ENCODE measurements at places on chromosomes 5 and 9.

- H3K4me3 ChIP-seq = no peak overlapping the region
- no peaks in the 10 kb centered on the region for H3K27me3 ChIP-seq
- H3K36me3 ChIP-seq = no peaks in the 10 kb centered on the region
- no peaks in the 10 kb centered on the region for H3K4me1 ChIP-seq
- no peak for DNase-seq
Measured at GRCh38 chr9:37747271-37747753, 6.3 kb upstream of the TRMT10B start.

- no peak overlapping the region for H3K27ac ChIP-seq
- no peaks in the 10 kb centered on the region for H3K4me1 ChIP-seq
- H3K36me3 ChIP-seq = no peaks in the 10 kb centered on the region
- no peaks in the 10 kb centered on the region for H3K27me3 ChIP-seq
- H3K4me3 ChIP-seq = no peak overlapping the region
- no peak for DNase-seq
Measured at GRCh38 chr9:38437193-38437823, 13.1 kb upstream of the IGFBPL1 start.

GRCh38 chr9:79408200-79408599, 163.6 kb upstream of the TLE4 start:
- no peak overlapping the region for H3K27ac ChIP-seq
- H3K4me3 ChIP-seq = no peak overlapping the region
- H3K4me1 ChIP-seq = no peaks in the 10 kb centered on the region
- H3K27me3 ChIP-seq = no peaks in the 10 kb centered on the region
- no peak for DNase-seq

DNA sequence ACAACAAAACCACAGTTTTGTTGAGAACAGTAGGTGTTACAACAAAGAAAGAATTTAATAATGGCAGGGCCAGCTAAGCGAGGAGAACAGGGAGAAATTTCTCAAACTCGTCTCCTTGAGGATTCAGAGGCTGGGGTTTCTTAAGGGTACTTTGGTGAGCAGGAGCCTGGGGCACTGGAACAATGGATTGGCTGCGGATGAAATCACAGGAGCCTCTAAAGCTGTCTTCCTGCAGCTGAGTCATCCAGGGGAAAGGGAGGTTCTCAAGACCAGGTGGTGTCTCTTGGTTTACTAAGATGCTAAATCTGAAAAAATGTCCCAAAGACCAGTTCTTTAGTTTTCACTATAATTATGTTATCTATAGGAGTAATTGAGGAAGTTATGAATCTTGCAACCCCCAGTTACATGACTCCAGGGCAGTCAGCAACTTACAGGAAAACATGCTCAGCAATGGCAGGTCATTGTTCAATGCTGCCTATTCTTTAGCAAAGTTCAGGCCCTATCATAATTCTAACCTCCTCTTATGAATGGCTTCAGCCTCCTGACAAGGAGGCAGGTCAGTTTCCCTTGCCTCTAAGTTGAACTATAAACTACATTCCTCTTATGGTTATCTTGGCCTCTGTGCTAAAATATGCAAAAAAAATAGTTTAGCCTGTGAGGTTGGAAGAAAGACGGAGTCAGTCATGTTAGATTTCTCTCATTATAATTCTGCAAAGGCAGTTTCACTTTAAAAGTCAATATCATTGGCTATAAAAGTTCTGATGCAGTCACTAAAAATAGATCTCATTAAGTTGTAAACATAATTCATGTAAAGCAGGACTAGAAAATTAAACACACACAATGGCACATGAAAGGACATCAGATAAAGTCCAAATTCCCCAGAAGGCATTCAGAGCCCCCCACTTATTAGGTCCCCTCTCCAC, 63.3 kb upstream of the CKS2 start:
- H3K27ac ChIP-seq = no peak overlapping the region

DNA sequence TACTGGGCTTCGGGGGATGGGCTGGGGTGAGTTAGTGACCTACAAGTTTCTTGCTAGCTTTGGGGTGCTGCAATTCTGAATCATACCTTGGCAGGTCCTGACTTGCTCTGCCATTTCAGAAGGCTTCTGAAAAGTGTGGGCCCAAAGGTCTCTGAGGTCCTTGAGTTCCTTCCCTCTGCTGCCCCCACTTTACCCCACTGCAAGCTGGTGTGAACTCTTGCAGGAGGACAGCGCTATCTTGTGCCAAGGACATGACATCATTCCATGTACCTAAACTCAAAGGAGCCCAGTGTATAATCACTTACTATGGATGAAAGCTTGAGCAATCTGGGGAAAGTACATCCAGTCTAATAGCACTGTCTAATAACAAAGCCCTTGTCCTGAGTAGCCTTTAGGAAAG, 157.4 kb downstream of the RMI1 start:
- no peak overlapping the region for H3K4me3 ChIP-seq
- peaks cover 31% of the 10 kb centered on the region for H3K27me3 ChIP-seq
- no peak overlapping the region for H3K27ac ChIP-seq
- no peaks in the 10 kb centered on the region for H3K36me3 ChIP-seq

GRCh38 chr9:5790923-5791322, 42.0 kb downstream of the ERMP1 start:
- no peak overlapping the region for H3K27ac ChIP-seq
- no peak for DNase-seq
- H3K27me3 ChIP-seq = no peaks in the 10 kb centered on the region

- H3K36me3 ChIP-seq = peaks cover 55% of the 10 kb centered on the region
- no peak overlapping the region for H3K4me3 ChIP-seq
- H3K4me1 ChIP-seq = peaks cover 58% of the 10 kb centered on the region
- no peak overlapping the region for H3K27ac ChIP-seq
Measured at GRCh38 chr9:93124793-93125192, 9.3 kb downstream of the NINJ1 start.

Measured in esophagus muscularis mucosa (tissue), 4 donors.